ENCODE measurements at places on chromosomes 13 and 19. TPM values are rescaled to one million over a fixed set of nuclear protein-coding genes. Genes with fewer than 3 reads are reported as not detected.
A peak's percentile ranks its signal among the peaks of the same experiment; 100 is the strongest.

Gene OLFM4
- total RNA-seq = not detected

Gene HMGB1
- 376 TPM for total RNA-seq

Gene AKAP11
- total RNA-seq = 30.0 TPM

Gene SIGLEC8
- total RNA-seq = 0.34 TPM

Gene MISP3
- 0.55 TPM for total RNA-seq

Gene STARD13
- 38.9 TPM for total RNA-seq

Gene ZNF90
- 9.8 TPM for total RNA-seq

Gene PSG7
- not detected for total RNA-seq

Gene SYNE4
- total RNA-seq = 1.7 TPM

Gene ZNF723
- not detected for total RNA-seq

GRCh38 chr19:1070576-1070930 is 3.6 kb downstream of the ARHGAP45 start:
- no peak overlapping the region for H3K27ac ChIP-seq
- DNase-seq = no peak
- H3K36me3 ChIP-seq = no peaks in the 10 kb centered on the region
- no peak overlapping the region for H3K4me3 ChIP-seq
- peaks cover 15% of the 10 kb centered on the region for H3K4me1 ChIP-seq

DNA sequence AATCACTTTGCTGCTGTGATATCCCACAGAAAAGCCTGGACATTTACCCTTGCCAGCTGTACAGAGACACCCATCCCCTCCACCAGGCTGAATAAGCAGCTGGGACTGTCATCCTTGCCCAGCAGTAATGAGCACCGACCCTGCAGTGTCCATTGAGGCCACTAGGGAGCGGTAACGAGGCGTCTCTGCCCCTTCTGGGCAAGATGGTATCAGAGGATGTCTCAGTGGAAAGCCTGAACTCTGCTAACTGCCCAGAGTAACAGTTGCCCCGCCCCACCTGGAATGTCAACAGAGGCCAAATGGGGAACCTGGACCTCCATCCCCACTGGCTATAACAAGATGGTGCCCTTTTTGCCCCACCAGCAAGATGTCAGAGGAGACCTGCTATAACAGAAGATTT is 22.8 kb upstream of the CEACAM20 start:
- H3K27me3 ChIP-seq = no peaks in the 10 kb centered on the region
- no peak for DNase-seq
- no peaks in the 10 kb centered on the region for H3K4me1 ChIP-seq
- no peak overlapping the region for H3K27ac ChIP-seq
- H3K4me3 ChIP-seq = no peak overlapping the region

DNA sequence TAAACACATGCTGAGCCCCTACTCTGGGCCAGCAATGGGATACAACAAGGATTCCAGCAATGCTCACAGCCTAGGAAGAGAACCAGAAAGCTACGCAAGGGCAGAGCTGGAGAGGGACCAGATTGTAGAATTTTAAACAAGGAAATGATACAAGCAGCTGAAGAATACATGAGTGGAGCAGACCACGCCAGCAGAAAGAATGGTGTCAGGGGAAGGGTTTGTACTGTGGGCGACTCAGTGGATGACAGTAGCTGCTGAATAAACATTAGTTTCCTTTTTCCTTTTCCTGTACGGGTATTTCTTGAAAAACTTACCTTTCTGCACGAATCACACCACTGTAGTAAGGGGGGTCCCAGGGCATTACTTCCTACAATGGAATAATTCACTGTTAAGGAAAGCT is 30.7 kb downstream of the MIPEP start:
- no peak for DNase-seq
- H3K36me3 ChIP-seq = no peaks in the 10 kb centered on the region
- H3K27ac ChIP-seq = no peak overlapping the region
- no peaks in the 10 kb centered on the region for H3K27me3 ChIP-seq
- H3K4me3 ChIP-seq = no peak overlapping the region

DNA sequence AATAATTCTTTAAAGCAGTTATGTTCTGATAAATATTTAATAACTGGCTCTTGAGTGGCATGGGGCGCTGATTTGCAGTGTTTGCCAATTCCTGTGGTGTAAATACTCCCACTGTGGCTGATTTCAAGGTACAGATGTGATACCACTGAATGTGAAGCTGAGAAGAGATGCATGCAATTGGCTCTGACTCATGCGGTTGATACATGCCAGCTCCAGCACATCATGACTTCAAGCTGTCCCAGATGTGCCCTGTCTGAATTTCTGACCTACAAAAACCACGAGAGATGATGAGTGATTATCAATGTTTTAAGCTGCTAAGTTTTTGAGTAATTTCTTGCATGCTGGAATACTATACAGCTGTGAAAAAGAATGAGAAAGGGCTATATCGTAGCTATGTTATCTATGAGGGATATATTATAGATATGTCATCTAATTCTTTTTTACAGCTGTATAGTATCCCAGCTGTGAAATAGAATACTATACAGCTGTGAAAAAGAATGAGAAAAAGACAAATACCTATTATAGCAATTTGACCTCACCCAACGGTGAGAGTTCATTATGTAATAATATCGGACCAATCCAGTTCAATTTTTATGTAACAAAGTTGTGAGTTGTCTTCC is 7.6 kb upstream of the ACSBG2 start:
- no peaks in the 10 kb centered on the region for H3K4me1 ChIP-seq
- no peak for DNase-seq
- H3K27ac ChIP-seq = no peak overlapping the region
- H3K4me3 ChIP-seq = no peak overlapping the region
- no peaks in the 10 kb centered on the region for H3K36me3 ChIP-seq

GRCh38 chr13:104301171-104301975 is 1235.2 kb upstream of the SLC10A2 start:
- H3K27me3 ChIP-seq = no peaks in the 10 kb centered on the region
- no peak for DNase-seq
- H3K36me3 ChIP-seq = no peaks in the 10 kb centered on the region
- no peak overlapping the region for H3K4me3 ChIP-seq

DNA sequence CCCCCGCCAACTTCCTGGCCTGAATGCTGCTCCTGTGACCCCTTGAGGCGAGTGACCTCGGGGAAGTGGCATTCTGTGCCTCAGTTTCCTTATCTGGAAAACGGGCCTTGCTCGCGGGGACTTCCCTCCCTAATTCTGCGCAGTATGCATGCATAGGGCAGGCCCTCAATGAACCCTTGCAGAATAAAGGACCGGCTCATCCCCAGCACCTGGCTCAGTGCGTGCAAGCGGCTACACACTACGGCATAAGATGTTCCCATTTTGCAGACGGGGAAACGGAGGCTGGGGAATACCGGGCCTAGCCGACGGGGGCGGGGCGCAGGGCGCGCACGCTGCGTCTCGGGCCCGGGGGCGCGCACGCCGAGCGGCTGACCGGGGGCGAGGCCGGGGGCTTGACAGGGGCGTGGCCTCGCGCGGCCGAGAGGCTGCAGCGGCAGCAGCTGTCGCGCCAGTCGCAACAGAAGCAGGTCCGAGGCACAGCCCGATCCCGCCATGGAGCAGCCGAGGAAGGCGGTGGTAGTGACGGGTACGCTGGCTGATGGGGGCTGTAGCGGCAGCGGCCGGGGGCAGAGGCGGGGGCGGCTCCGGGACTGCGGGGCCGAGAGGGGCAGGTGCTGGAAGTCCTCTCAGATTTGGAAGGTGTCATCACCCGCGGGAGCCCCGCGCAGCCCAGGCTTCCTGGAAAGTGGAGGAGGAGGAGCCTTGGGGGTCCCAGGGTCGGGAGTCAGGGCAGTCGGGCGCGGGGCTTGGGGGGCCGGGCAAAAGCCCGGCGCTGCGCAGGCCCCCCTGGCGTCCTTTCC is at the start of gene PGPEP1:
Gene PGPEP1 (plus strand): TSS at position 409 of the 800 bp plus-strand sequence. CDS start 84 bp downstream, at position 493.
- no peaks in the 10 kb centered on the region for H3K36me3 ChIP-seq
- H3K27ac ChIP-seq = peak within 1 kb of the TSS; percentile 81
- H3K4me1 ChIP-seq = no peaks in the 10 kb centered on the region

GRCh38 chr19:45660636-45661035 is 7.4 kb upstream of the GIPR start:
- H3K4me3 ChIP-seq = no peak overlapping the region
- H3K27me3 ChIP-seq = no peaks in the 10 kb centered on the region
- H3K4me1 ChIP-seq = no peaks in the 10 kb centered on the region
- no peak for DNase-seq
- no peaks in the 10 kb centered on the region for H3K36me3 ChIP-seq

DNA sequence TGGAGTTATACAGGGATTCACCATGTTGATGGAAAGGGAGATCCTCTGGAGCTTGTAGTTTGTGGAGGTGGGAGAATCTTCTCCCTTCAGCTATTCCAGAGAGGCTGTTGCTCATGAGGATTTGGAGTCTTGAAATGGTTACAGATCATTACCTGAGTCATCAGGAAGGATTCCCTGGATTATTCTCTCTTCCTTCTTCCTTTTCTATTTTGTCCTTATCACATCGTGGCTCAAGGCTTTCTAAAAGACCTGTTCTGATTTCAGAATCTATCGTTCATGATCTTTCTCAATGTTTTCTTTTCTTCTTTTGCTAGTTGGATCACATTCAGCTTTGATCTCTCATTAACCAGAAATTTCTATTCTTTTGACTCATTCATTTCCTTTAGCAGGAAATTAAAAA is 196.0 kb downstream of the KLF5 start:
- H3K36me3 ChIP-seq = no peaks in the 10 kb centered on the region
- DNase-seq = no peak
- H3K27me3 ChIP-seq = no peaks in the 10 kb centered on the region
- H3K4me1 ChIP-seq = no peaks in the 10 kb centered on the region
- H3K27ac ChIP-seq = no peak overlapping the region

GRCh38 chr19:14699641-14700040 is 9.8 kb downstream of the ZNF333 start:
- H3K27ac ChIP-seq = no peak overlapping the region
- no peaks in the 10 kb centered on the region for H3K27me3 ChIP-seq
- no peaks in the 10 kb centered on the region for H3K4me1 ChIP-seq
- H3K4me3 ChIP-seq = no peak overlapping the region
- H3K36me3 ChIP-seq = no peaks in the 10 kb centered on the region

DNA sequence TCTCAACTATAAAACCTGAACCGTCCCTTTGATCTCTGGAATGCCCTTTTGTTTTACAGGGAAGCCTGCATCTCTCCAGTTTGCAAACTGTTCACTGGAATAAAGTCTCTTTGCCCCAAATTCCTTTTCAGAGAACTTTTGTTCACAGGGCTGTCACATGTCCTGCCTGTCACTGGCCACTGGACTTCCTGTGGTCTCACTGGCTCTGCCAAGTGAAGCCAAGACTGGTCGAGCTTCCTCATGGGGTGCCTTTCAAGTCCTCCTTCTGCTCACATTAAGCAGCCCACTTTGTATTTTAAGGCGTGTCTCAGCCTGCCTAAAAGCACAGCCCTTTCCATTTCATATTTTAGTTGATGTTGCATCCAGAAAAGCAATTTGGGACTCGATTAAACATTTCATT is 215.7 kb downstream of the KATNAL1 start:
- DNase-seq = no peak
- no peaks in the 10 kb centered on the region for H3K36me3 ChIP-seq
- H3K4me1 ChIP-seq = no peaks in the 10 kb centered on the region
- H3K4me3 ChIP-seq = no peak overlapping the region

- no peak overlapping the region for H3K4me3 ChIP-seq
- H3K36me3 ChIP-seq = no peaks in the 10 kb centered on the region
- DNase-seq = no peak
These were observed 144.5 kb upstream of the FBXL3 start for GRCh38 chr13:77171451-77171850.

DNA sequence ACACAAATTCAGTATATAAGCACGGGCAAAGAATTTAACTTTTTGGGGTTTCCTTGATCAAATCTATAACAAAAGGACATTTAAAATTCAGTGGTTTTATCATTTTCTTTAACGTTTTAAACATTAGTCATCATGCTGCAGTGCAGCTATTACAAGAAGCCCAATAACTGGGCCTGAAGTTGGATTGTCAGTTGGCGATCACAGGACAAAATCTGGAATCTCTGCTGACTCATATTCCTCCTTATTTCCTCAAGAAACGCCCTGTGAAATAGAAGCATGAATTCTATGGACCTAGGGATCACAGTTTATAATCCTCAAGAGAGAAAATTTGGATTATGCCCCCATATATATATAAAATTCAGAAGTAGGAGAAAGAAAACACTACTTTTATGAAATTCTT is 971.6 kb upstream of the MIR17HG start:
- H3K4me3 ChIP-seq = no peak overlapping the region
- DNase-seq = no peak
- no peak overlapping the region for H3K27ac ChIP-seq
- H3K27me3 ChIP-seq = no peaks in the 10 kb centered on the region

GRCh38 chr13:114049026-114049425 is 75.2 kb upstream of the C13orf46 start:
- H3K27ac ChIP-seq = no peak overlapping the region
- H3K36me3 ChIP-seq = no peaks in the 10 kb centered on the region
- no peaks in the 10 kb centered on the region for H3K27me3 ChIP-seq
- DNase-seq = no peak

- no peak overlapping the region for H3K4me3 ChIP-seq
- no peak for DNase-seq
- no peaks in the 10 kb centered on the region for H3K36me3 ChIP-seq
- no peaks in the 10 kb centered on the region for H3K4me1 ChIP-seq
These were observed 11.4 kb downstream of the SBK2 start for GRCh38 chr19:55525289-55526101.

DNA sequence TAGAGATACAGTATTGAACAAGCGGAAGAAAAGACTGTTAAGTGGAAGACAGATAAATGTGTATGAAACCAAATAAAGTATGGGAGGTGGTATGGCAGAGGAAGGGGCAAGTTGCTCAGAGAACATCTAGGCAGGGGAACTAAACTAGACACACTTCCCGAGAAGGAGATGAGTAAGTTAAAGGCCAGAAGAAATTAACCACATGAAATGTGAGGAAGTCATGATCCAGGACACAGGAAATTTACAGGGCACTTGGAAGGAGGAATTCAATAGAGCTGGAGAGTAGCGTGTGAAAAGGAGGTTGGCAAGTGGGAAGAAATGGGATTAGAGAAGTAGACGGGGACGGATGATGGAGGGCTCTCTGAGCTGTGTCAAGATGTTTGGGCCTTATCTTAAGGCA is 208.8 kb downstream of the COG6 start:
- H3K27ac ChIP-seq = no peak overlapping the region
- no peaks in the 10 kb centered on the region for H3K36me3 ChIP-seq
- no peak overlapping the region for H3K4me3 ChIP-seq
- no peaks in the 10 kb centered on the region for H3K4me1 ChIP-seq
- no peak for DNase-seq

- no peaks in the 10 kb centered on the region for H3K4me1 ChIP-seq
- no peak overlapping the region for H3K27ac ChIP-seq
- DNase-seq = no peak
These were observed 178.4 kb downstream of the COL4A1 start for GRCh38 chr13:110128546-110128945.

GRCh38 chr13:97743938-97744337 is 209.5 kb upstream of the IPO5 start:
- no peak overlapping the region for H3K27ac ChIP-seq
- H3K4me1 ChIP-seq = no peaks in the 10 kb centered on the region
- H3K27me3 ChIP-seq = no peaks in the 10 kb centered on the region

- H3K36me3 ChIP-seq = no peaks in the 10 kb centered on the region
- no peak for DNase-seq
- no peaks in the 10 kb centered on the region for H3K4me1 ChIP-seq
- H3K4me3 ChIP-seq = peak overlapping the region; percentile 90
These were observed 949 bp upstream of the ZNF260 start for GRCh38 chr19:36528921-36529518.

GRCh38 chr13:100333141-100333540 is 244.2 kb downstream of the PCCA start:
- H3K27ac ChIP-seq = no peak overlapping the region
- H3K36me3 ChIP-seq = no peaks in the 10 kb centered on the region
- no peaks in the 10 kb centered on the region for H3K27me3 ChIP-seq
- H3K4me1 ChIP-seq = no peaks in the 10 kb centered on the region

- DNase-seq = no peak
- no peaks in the 10 kb centered on the region for H3K4me1 ChIP-seq
- no peak overlapping the region for H3K27ac ChIP-seq
These were observed 8.3 kb upstream of the TUBGCP3 start for GRCh38 chr13:112596235-112596634.
